ENCODE measurements at places on chromosomes 6 and 20.
A peak's percentile ranks its signal among the peaks of the same experiment; 100 is the strongest.

DNA sequence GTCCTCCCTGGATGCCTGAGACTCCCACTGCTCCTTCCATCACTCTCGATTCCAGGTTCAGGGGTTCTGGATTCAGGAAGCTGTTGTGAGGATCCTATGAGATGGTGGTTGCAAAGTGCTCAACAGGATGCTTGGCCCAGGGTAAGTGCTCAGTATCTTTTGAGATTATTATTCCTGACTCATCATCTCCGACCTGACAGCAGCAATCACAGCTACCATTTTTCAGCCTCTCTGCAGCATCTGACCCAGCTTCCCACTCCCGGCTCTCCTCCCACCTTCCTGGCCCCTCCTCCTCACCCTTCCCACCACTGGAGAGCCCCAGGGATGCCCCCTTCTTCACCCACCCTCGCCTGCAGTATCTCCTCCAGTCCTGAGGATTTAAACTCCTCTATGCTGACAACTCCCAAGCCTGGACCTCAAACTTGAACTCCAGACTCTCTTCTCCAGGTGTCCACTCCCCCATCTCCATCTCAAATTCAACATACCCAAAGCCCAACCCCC lies 36.8 kb upstream of the KCNB1 start:
- DNase-seq = no peak

DNA sequence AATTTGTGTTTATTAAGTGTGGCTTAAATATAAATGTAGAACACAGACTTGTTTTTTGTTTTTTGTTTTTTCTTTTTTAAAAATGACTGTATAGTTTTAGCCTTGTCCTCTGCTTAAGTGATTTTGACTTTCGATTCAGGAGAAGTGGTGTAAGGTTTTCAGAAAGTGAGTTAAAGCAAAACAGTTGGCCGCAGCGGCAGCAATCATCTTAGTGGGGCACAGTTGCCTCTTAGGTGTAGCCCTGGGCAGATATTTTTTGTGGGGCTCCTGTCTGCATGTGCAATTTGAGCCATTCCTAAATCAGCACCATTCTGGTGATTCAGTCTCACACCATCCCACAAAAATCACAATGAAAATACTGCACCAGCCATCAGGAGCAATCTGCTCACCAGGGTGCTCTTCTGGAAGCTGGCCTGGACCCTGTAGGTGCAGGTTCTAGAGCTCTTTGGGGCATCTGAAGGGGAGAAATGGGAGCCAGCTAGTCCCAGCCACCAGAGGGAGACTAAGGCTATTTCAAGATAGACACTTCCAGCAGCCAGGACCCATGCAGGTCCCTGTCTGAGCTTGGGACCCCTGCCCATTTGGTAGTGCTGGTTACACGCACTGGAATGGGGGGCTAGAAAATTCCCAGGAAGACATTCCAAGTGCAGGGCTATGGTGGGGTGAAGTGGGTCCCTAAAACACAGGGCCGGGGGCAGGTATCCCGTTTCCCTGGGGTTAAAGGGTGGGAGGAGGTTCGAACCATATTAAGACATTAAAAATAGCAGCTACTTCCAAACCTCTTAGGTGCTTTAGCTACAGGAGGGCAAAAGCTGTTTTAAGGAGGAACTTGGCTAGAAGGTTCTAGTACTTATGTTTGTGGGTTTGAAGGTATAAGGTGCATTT lies 156.6 kb downstream of the NFATC2 start:
- no peak for DNase-seq

- no peak for DNase-seq
Observed at GRCh38 chr6:80226151-80226550, 119.7 kb downstream of the BCKDHB start.

GRCh38 chr6:3312604-3313231 lies 54.0 kb downstream of the PSMG4 start:
- no peak for DNase-seq

DNA sequence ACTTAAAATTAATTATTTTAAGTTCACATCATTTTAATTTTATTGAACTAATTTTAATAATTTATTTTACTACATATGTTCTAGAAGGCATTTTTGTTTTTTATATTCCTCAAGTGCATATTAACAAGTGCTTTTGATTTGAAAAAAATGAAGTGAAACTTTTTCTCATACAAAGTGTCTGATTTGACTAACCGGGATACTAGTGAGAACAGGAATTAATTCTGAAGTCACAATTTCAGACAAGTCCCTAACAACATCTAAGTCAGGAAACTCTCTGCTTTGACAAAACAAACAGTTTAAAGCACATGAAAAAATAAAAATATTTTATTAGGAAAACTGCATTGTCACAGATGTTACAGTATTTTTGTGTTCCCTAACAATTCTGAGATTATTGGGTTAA lies 1166.3 kb upstream of the CITED2 start:
- no peak for DNase-seq

GRCh38 chr6:121297694-121298093 lies 36.6 kb downstream of the TBC1D32 start:
- no peak for DNase-seq

DNA sequence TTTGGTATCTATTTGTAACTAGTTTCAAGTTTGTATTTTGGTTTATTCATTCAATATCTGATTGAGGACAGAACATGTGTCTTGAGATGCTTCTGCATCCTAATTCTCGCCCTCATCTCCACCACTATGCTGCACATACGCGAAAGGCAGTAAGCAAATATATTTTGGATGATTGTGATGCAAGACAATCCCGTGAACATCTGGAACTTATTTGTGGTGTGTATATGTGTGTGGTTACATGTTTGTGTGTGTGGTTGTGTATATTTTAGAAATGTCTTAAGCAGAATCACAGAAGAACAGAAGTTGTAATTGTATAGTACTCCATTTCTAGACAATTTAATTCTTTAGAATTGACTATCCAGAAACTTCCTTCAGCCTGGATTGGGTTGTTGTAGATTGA lies 35.1 kb upstream of the RNF144B start:
- no peak for DNase-seq

DNA sequence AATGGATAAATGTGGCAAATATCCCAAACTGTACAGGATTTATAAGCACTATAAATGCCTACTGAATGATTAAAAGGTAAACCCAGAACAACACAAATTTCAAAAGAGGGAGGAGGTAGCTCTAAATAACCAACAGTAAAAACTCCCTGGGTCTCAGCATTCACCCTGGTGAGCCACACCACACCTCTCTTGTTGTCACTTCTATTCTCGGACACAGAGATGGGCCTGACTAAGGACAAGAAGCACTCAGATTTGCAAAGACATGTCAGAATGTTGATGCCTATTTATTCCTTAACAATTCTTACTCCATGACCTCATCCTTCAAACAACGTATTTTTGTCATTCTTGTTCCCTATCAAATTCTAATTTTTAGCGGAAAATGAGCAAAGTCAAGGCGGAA lies 14.7 kb downstream of the TNFRSF21 start:
- no peak for DNase-seq

DNA sequence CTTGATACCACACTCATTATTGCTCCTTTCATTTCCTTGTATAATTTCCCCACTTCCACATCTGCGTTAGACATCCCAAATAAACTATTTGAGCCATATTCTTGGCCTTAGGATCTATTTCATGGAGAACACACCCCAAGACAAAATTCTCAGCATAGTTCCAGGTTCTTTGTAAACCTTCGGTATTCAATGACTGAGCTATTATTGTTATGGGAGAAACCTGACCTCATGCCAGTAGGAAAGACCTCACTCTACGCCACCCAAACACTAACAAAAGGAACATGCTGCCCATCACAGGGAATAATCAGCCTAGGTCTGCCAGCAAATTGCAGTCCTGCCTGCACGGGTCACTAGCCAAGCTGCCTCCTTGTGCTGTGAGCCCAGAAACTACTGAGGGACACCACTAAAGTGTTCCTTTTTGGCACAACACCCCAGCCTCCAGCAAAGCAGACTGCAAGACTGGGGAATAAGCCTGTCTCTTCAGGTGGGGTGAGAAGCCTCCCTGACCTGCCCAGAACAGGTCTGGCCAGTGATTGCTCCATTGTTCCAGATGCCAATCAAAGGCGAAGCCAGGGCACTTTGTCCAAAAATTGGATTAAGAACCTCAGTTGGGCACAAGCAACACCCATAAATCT lies 371.8 kb downstream of the MAFB start:
- DNase-seq = no peak

DNA sequence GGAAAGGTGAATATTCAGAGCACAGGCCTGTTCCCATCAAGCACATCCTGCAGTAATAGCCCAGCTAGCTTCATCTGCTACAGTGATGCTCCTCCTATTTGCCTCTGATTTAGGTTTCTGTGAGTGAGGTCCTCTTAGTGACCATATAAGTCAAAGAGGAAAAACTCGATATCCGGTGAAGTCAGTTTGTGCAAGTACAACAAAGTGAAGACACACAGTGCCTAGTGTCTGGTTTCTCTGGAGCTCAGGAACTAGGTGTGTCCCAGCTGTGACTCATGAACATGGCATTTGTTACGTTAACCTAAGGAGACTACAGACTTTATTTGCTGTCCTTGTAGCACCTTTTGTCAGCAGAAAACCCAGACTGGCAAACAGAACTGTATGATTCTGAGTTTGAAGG lies 33.9 kb downstream of the EDN1 start:
- no peak for DNase-seq

DNA sequence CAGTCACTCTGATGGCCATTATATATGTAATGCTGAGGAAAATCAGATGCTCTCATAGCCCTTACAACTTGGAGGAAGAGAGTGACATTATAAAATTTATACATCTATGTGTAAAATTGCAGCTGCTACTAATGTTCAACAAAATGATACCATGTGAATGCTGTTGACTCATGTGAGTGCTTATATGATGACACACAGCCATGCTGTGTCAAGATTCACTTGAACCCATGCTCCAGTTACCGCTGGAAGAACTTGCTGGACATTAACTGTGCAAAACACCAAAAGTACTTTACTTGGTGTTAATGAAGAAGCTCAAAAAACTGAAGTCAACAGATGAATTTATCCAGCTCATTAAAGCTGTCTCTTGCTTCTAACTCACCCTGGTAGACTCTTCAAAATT lies 318.9 kb upstream of the PLCB4 start:
- no peak for DNase-seq

- no peak for DNase-seq
Observed at GRCh38 chr6:123804787-123805540, 1.3 kb downstream of the NKAIN2 start.

- no peak for DNase-seq
Observed at GRCh38 chr6:93849857-93850256, 430.5 kb upstream of the EPHA7 start.

GRCh38 chr6:37068356-37069270 lies 63.2 kb downstream of the FGD2 start:
- no peak for DNase-seq

DNA sequence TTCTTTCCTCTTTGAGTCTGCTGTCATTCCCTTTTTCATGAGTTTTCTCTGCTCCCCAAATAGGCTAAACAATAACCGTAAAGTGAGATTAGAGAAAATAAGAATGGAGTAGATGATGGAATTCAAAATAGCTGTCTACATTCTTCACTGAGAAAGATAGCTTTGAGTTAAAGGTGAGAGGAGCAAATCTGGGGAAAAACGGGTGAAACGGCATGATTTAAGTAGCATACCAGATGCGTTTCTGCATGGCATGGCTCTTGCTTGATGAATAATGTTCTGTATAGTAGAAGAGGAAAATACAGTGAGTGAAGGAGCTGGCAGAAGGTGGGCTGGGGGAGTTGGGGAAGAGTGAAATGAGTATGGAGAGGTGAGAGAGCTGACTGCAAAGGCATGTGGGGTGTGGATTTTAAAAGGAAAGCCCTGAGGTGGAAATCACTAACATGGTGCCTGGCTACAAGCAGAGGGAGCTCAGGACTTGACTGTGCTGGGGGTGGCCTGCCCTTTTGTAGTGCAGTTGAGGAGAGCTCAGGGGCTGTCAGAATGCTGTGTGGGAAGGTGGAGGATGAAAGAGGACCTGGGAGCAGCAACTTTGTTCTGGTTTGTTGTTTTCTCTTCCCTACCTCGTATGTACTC lies 8.8 kb downstream of the BICRAL start:
- no peak for DNase-seq

DNA sequence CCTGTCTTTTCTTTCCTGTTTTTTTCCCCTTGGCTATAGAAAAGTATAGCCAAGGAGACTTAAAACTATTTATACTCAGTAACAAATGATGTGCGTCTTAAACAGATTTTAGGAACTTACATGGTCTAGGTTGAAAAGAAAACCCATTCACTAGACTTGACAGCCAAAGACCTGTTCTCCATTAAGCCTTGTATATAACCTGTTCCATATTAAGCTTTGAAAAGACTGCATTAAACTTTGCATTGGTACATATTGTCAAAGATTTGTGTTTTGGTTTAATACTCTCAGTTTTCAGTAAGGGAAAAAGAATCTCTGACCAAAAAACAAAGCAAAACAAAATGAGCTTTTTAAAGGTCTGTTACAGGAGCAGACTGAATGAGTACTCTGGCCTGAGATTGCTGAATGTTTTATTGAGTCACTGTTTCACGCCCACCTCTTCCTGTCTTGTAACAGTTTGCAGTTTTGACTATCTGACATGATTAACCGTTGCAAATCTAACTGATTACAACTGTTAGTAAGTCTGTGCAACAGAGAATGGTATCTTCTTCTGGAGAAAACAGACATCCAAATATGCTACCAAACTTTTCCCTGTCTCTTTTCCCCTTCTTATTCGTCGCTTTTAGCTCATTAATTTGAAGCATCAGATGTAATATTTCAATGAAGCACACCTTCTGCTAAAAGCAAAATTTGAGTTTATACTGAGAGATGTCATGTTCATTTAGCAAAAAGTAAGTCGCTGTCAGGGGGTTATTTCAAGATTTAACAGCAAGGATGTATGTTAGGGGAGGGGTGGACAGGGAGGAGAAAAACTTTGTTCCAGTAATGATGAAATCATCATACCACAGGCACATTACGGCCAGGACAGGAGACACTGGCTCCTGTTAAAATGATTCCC lies 59.1 kb upstream of the SUPT3H start:
- DNase-seq = no peak

DNA sequence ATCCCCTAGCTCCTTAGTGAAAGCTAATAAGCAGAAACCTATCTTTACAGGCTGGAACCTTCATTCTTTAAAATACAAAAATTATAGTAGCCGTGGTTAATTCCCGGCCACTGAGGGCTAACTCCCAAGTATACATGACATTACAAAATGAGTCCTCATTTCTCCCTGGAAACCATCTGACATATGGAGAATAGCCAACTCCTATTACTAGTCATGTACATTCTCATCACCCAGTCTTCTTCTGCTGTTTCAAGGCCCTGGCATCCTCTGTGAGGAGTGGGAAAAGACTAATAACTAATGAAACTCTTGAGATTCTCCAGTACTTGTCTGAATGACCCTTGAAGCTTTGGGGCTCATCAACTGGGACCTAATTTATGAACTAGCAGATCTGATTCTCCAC lies 30.2 kb downstream of the CSNK2A1 start:
- no peak for DNase-seq

- DNase-seq = peak; percentile 88
Observed at GRCh38 chr20:63537525-63538203, 488 bp upstream of the PTK6 start.

- DNase-seq = no peak
Observed at GRCh38 chr20:13101276-13101675, 92.5 kb downstream of the SPTLC3 start.

DNA sequence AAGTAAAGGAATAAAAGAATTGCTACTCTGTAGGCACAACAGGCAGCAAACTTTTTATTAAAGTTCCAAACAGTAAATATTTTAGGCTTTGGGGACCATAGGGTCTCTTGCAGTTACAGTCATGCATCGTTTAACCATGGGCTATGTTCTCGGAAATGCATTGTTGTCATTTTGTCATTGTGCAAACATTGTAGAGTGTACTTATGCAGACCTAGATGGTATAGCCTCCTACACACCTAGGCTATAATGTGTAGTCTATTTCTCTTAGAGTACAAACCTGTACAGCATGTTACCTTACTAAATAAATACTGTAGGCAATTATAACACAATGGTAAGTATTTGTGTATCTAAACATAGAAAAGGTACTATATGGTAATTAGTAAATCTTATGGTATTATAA lies 54.7 kb downstream of the CDS2 start:
- DNase-seq = peak; percentile 10

All from NCI-H2081 (cell line).